ENCODE measurements at places on chromosomes 3 and 15.
A peak's percentile ranks its signal among the peaks of the same experiment; 100 is the strongest.

- no peak for DNase-seq
These were observed 73.5 kb downstream of the PPM1L start for GRCh38 chr3:160829486-160830009.

GRCh38 chr15:41971089-41971894 is 1.1 kb downstream of the EHD4 start:
- peak; percentile 90 for DNase-seq

GRCh38 chr3:127736801-127737539 is 64.2 kb downstream of the ABTB1 start:
- no peak for DNase-seq

GRCh38 chr3:67655364-67656121 is 1.1 kb upstream of the SUCLG2 start:
- peak; percentile 88 for DNase-seq

DNA sequence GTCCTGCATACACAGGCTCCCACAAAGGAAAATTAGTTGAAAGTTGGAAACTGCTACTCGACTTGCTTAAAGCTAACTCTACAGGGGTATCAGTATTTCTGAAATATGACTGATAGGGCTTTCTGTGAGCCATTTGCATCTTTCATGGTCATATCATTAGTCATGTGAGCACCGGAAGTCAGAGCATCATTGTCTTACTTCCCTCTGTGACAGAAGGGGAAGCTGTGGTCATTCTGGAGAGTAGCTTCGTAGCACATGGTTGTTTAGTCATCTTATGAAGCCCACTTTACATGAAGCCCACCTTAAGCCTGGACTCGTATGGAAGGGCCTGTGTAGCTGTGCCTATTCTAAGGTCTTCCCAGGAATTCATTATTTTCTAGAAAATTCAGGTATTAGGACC is 69.0 kb downstream of the COL6A5 start:
- DNase-seq: no peak

DNA sequence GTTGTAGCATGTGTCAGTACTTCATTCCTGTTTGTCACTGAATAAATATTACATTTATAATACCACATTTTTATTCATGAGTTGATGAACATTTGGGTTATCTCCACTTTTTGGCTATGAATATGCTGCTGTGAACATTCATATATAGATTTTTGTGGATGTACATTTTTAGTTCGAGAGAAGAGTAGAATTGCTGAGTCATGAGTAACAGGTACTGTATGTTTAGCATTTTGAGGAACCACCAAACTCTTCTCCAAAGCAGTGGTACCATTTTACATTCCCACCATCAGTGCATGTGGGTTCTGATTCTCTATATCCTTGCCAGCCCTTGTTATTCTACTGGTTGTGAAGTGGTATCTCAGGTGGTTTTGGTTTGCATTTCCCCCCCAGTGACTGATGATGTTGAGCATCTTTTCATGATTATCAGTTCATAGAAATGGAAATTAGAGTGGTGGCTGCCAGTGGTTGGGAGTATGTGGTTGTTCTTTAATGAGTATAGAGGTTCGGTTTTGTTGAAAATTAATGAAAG is 59.6 kb downstream of the CCDC66 start:
- DNase-seq: no peak

DNA sequence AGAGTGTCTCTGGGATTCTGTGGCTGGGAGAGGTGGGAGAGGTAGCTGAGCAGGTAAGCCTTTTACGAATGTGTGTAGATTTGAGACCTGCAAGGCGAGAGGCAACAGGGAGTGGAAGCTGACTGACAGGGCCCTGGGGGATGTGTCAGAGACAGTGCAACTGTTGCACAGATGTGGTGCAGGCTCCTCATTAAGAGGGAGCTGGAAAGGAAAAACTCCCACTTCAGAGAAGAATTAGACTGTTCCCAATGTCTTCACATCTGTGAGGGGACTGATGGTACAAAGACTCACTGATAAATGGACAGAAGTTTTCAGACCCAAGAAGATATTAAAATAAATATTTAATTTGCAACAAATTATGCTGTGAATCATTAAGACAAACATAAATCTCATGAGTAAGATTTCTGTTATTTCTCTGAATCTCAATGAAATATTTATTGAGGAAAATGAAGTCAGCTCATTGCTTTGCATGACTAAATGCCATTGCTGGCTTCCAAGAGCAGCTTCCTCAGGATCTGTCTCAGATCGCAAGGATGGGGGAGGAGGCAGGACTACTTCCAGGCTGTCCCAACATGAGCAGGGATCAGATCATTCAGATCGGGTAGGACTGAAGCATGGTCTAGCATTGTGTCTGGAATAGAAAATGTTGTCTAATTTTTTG is 127.3 kb upstream of the ROPN1 start:
- no peak for DNase-seq

- DNase-seq: no peak
These were observed 53.8 kb downstream of the TM4SF4 start for GRCh38 chr3:149528340-149528650.

GRCh38 chr15:99703603-99704443 is 29.4 kb downstream of the LYSMD4 start:
- no peak for DNase-seq

- no peak for DNase-seq
These were observed 41.3 kb downstream of the MEIS2 start for GRCh38 chr15:37059086-37059485.

Measured in spleen (tissue), 13 donors.